Right renal cortex interstitium (tissue), 3 donors: ENCODE measurements at places on chromosomes 11 and 22. TPM values are rescaled to one million over a fixed set of nuclear protein-coding genes. Genes with fewer than 3 reads are reported as not detected.

The ESAM gene
- polyA plus RNA-seq = 73.8 TPM

The OR4A16 gene
- not detected for polyA plus RNA-seq

The DENND5A gene
- 94.4 TPM for polyA plus RNA-seq

- no peak for DNase-seq
Observed at GRCh38 chr11:108197351-108197750, 25.1 kb downstream of the NPAT start.

DNA sequence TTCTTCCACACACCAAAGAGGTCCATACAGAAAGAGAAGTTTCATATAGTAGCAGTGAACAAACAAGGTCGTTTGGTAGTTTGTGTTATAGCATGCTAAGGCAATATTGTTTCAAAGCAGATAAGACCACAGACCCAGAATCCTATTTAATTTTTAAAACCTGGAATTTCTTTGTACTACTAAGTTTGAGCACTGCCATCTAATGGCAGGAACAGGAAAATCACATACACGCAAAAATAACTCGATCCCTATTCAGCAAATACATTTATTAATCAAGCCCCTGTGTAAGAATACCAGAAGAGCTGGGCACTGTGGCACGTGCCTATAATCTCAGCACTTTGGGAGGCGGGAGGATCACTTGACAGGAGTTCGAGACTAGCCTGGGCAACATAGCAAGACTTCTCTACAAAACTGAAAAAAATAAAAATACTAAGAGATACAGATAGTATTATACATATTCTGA, 2.9 kb upstream of the BTBD10 start:
- no peak for DNase-seq

DNA sequence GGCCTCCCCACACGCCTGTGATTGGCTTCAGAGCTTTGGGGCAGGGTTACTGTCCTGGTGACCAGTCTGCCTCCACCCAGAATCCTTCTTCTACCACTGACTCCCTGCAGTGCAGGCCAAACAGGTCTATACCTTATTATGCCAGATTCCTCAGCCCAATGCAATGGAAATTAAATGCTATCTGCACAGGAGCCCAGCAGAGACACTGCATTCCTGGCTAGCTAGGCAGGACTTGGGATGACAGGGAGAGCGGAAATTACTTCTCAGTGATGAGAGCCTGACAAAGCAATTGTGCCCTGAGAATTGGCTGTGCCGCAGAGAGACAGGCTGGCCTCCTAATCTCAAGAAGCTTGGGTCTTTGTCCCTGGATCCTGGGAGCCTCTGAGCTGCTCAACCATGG, 143.8 kb upstream of the NCAM1 start:
- no peak for DNase-seq

- no peak for DNase-seq
Observed at GRCh38 chr11:23944923-23945322, 551.9 kb upstream of the LUZP2 start.

- no peak for DNase-seq
Observed at GRCh38 chr11:120784566-120785251, 239.2 kb upstream of the TBCEL start.

DNA sequence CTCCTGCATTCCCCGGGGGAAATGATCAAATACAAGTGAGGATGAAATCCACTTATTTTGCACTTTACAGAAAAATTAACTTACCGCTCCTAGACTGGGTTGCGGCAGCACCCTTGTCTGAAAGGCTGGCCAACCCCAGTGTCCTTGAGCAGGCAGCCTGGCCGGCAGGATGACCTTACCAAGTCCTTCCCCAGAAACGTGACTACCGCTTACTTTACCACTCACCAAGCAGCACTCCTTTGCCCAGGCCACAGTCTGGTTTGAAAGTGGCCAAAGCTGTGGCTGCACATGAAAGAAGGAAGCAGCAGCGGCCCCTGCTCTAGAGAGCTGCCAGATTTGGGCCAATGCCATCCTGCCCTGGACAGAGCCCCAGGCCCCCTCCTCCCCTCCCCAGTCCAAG, 20.3 kb downstream of the MYH9 start:
- DNase-seq = no peak

DNA sequence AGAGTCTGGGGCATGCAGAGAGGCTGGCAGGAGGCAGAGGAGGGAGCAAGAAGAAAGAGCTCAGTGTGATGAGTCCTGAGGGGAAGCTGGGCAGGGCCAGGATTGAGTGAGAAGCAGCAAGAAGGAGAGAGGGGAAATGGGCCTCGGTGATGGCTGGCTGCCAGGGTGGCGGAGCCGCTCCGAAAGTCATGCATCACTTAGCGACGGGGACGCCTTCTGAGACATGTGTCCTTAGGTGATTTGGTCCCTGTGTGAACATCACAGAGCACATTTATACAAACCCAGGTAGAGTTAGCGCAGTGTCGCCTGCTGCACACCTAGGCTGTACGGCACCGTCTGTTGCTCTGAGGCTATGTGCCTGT, 15.1 kb downstream of the TBC1D22A start:
- no peak for DNase-seq

DNA sequence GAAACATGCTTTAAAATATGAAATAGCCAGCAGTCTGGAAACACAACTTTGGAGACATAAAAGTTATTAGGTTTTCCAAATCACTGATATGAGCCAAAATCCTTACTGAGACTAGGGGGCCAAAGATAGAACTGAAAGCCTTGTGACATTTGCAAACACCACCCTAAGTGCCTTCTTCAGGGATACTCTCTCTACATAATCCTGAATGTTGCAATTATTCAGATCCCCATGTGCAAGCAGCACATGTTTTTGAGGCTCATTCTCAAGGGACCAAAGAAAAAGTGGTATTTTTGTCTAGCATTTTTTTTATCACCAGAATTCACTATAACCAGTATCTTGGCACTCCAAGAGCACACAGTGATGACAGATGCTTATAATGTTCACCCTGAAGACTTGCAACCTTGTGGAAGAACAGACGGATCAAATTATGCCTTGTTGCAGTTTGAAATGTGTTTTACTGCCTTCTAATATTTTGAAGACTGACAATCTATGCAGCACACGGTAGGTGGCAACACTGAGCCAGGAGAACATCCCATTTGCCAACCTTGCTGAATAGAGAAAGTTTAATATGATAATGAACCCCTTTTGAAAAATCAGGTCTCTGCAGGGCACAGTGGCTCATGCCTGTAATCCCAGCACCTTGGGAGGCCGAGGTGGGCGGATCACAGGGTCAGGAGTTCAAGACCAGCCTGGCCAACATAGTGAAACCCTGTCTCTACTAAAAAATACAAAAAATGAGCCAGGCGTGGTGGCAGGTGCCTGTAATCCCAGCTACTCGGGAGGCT, 78.5 kb downstream of the PLEKHA7 start:
- DNase-seq = no peak

DNA sequence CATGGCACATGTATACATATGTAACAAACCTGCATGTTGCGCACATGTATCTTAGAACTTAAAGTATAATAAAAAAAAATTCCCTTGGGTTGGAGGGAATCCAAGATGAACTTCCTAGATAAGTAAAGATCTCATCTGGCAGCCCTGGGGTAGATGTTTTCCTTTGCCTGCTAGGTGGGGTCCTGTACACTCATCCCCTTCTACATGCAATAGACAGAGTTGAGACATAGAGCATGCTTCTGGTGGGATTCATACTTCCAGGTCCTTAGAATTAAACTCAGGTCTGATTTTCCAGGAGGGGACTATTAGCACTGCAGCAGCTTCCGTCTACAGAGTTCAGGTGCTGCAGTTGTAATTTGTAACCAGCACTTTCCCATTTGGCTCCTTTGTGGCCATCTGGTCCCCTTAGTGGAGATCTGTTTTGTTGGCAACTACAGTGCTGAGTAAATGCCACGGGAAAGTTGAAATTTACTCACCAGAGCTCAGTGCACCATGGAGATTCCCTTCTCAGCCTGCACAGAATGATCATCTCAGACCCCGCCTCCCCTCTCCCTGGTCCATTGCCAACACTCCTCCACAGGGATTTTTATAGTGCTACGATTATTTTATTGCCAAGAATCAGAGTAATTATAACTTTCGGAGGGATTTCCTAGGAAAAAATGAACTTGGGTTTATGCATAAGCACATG, 220.1 kb upstream of the E2F8 start:
- DNase-seq = no peak

The CDHR5 gene
- 41.3 TPM for polyA plus RNA-seq

DNA sequence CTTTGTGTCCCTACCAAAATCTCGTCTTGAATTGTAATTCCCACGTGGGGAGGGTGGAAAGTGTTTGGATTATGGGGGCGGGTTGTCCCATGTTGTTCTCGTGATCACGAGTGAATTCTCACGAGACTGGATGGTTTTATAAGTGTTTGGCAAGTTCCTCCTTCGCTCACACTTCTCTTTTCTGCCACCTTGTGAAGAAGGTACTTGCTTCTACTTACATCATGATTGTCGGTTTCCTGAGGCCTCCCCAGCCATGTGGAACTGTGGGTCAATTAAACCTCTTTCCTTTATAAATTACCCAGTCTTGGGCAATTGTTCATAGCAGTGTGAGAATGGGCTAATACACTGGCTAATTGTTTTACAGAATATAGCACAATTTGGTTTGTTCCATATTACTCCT, 326.3 kb downstream of the GRM5 start:
- DNase-seq = no peak

GRCh38 chr11:66857927-66858185, 992 bp downstream of the LRFN4 start:
- DNase-seq = no peak

The TMPRSS6 gene
- 0.21 TPM for polyA plus RNA-seq

The SCGB1A1 gene
- not detected for polyA plus RNA-seq

The RHBDD3 gene
- 23.9 TPM for polyA plus RNA-seq

GRCh38 chr22:36010090-36010489, 18.5 kb downstream of the RBFOX2 start:
- no peak for DNase-seq
